GM23338 (cell line): ENCODE measurements at places on chromosomes 6 and 20. TPM values are rescaled to one million over a fixed set of nuclear protein-coding genes. Genes with fewer than 3 reads are reported as not detected.

The LST1 gene
- total RNA-seq = not detected in 2 replicates

The DEFB132 gene
- not detected in 2 replicates for total RNA-seq

The ZNF341 gene
- 6.1 and 6.2 TPM in 2 replicates for total RNA-seq

The NANP gene
- total RNA-seq = 5.8 and 7.6 TPM in 2 replicates

The QRSL1 gene
- 19.2 and 19.3 TPM in 2 replicates for total RNA-seq

The EDN3 gene
- total RNA-seq = 0.17 and 1.2 TPM in 2 replicates

The SPATS1 gene
- not detected in 2 replicates for total RNA-seq

DNA sequence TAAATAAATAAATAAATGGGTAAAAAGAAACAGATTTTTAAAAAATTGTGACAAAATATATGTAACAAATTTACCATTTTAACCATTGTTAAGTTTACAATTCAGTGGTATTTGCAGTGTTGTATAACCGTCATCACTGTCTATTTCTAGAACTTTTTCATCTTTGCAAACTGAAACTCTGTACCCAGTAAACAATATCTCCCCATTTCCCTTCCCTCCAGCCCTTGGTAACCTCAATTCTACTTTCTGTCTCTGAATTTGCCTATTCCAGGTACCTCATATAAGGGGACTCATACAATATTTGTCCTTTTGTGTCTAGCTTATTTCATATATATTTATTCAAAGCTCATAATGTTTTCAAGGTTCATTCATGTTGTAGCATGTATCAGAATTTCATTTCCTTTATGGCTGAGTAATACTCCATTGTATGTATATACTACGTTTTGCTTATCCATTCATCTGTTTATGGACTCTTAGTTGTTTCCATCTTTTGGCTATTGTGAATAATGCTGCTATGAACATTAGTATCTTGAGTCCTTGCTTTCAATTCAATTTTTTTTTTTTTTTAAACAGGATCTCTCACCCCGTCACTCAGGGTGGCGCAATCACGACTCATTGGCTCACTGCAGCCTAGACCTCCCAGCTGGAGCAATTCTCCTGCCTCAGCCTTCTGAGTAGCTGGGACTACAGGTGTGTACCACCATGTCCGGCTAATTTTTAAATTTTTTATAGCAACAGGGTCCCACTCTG, 8.9 kb downstream of the MANBAL start:
- H3K36me3 ChIP-seq = no peaks in the 10 kb centered on the region
- H3K4me3 ChIP-seq = no peak overlapping the region
- H3K27me3 ChIP-seq = no peaks in the 10 kb centered on the region

- peak; percentile 88 for DNase-seq
- no peak overlapping the region for H3K27ac ChIP-seq
- no peaks in the 10 kb centered on the region for H3K27me3 ChIP-seq
- no peaks in the 10 kb centered on the region for H3K36me3 ChIP-seq
- H3K4me1 ChIP-seq = no peaks in the 10 kb centered on the region
These were observed 58.7 kb upstream of the SLC2A12 start for GRCh38 chr6:134111062-134111677.

DNA sequence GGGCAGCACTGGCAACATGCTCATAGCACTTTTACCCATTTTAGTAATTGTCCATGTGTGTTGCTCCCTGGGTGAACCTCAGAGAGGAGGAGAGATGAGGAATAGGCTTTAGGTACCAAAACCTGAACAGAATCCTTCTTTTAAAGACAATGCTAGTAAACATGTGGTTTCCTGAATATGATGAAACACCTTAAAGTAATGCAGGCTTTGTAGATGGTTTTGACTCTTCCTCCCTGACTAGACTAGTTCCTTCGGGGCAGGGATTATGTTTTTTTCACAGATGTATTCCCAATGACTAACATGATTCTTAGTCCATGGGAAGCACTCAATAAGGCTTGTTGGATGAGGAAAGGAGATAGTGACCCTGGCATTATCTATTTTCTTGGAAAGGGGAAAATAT, 367.6 kb upstream of the JAG1 start:
- H3K4me3 ChIP-seq = no peak overlapping the region
- H3K36me3 ChIP-seq = no peaks in the 10 kb centered on the region
- no peaks in the 10 kb centered on the region for H3K4me1 ChIP-seq

- no peaks in the 10 kb centered on the region for H3K4me1 ChIP-seq
- H3K4me3 ChIP-seq = no peak overlapping the region
- no peaks in the 10 kb centered on the region for H3K36me3 ChIP-seq
- H3K27me3 ChIP-seq = no peaks in the 10 kb centered on the region
- H3K27ac ChIP-seq = no peak overlapping the region
These were observed 27.0 kb upstream of the ECI2 start for GRCh38 chr6:4162370-4162769.

DNA sequence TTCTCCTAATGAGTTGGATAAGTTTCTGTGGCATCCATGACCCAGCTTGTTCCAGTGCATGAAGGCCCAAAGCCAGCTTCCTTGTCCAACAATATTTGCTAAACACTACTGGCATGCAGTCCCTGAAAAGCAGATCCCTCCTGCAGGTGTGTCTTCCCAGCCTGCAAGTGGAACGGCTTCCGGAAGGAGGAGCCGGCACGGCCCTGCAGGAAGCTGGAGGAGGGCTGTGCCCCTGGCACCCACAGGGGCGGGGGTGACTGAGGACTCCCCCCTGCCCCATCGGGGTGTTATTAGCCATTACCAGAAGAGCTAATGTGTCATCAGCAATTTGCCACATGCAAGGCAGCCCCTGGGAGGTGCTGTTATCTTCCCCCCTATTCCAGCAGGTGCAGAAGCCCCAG, 27.4 kb downstream of the NPEPL1 start:
- no peak overlapping the region for H3K27ac ChIP-seq
- H3K36me3 ChIP-seq = no peaks in the 10 kb centered on the region
- H3K4me1 ChIP-seq = no peaks in the 10 kb centered on the region; the same call in 1 of the 2 replicates
- DNase-seq = no peak
- H3K27me3 ChIP-seq = no peaks in the 10 kb centered on the region
- no peak overlapping the region for H3K4me3 ChIP-seq

- no peak overlapping the region for H3K4me3 ChIP-seq
- H3K27me3 ChIP-seq = no peaks in the 10 kb centered on the region
- no peaks in the 10 kb centered on the region for H3K36me3 ChIP-seq
- no peak for DNase-seq
These were observed 39.7 kb downstream of the BCAS4 start for GRCh38 chr20:50834599-50835005.

DNA sequence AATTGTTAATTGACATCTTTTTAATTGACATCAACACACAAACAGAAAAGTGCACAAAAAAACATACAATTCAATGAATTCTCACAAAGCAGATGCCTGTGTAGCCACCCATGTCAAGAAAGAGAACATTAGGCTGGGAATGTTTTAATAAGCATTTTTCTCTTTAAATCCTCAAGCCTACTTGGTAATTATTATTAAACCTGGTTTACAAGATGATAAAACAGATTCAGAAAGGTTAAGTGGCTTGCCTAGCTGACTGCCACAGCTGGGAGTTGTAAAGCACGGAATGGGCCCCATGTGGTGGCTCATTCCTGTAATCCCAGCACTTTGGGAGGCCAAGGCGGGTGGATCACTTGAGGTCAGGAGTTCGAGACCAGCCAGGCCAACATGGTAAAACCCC, 90.0 kb upstream of the AKAP12 start:
- no peak overlapping the region for H3K27ac ChIP-seq
- H3K4me3 ChIP-seq = no peak overlapping the region
- 0 out of 2 replicates have a peak, but pooled peaks cover 4% of the 10 kb centered on the region for H3K4me1 ChIP-seq
- DNase-seq = no peak
